IPS DF 6.9 (cell line): ENCODE measurements at places on chromosomes 12 and 14.

DNA sequence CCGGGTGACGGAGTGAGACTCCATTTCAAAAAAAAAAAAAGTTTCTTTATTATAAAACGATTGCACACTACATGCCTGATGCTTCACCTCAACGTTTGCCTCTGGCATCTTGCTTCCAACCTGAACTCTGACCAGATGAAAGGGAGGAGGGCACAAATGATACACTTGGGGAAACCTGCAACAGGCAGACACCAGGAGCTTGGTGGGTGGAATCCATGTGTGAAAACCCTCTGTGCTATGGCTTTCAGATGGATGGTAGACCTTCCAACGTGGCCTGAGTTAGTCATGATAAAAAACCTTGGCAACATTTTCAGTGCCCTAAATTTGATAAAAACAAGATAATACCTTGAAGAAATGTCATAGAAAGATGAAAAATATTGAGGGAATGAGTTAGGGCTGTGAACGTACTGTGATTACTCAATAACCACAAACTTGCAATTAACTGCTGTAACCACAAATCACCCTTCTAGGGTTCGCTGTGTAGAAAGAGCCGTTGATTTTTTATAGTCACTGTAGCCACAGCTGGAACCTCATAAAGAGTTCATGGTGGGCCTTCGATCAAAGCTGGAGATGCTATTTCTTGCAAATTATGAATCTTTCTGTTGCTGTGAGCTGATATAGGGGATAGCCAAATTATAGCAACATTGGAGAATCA is 26.1 kb upstream of the GZMB start:
- no peak overlapping the region for H3K27ac ChIP-seq
- no peaks in the 10 kb centered on the region for H3K4me1 ChIP-seq
- H3K27me3 ChIP-seq, result no peaks in the 10 kb centered on the region
- no peak overlapping the region for H3K4me3 ChIP-seq
- no peak for DNase-seq

GRCh38 chr12:57441846-57442427 is 7.4 kb downstream of the INHBC start:
- no peaks in the 10 kb centered on the region for H3K36me3 ChIP-seq
- no peak for DNase-seq
- H3K4me1 ChIP-seq, result no peaks in the 10 kb centered on the region
- no peak overlapping the region for H3K27ac ChIP-seq

DNA sequence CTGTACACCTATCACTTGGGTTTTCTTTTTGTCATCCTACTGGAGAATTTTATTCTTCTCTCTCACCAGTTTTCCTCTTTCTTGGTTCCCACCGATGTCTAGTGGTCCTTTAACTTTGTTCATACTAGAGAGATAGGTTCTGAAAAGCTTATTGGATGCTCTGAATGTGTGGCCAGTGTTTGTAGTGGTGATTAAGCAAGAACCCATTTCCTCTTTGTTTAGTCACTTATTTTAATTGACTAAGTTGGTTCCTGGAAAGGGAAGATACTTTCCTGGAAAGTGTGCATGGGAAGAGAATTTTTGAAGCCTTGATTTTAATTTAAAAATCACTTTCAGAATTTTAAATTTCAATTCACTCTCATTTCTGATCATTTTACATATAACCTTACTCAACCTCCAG is 127.2 kb downstream of the OTOGL start:
- DNase-seq, result no peak
- no peak overlapping the region for H3K27ac ChIP-seq
- H3K36me3 ChIP-seq, result no peaks in the 10 kb centered on the region
- H3K4me1 ChIP-seq, result no peaks in the 10 kb centered on the region
- H3K27me3 ChIP-seq, result no peaks in the 10 kb centered on the region
- no peak overlapping the region for H3K4me3 ChIP-seq

DNA sequence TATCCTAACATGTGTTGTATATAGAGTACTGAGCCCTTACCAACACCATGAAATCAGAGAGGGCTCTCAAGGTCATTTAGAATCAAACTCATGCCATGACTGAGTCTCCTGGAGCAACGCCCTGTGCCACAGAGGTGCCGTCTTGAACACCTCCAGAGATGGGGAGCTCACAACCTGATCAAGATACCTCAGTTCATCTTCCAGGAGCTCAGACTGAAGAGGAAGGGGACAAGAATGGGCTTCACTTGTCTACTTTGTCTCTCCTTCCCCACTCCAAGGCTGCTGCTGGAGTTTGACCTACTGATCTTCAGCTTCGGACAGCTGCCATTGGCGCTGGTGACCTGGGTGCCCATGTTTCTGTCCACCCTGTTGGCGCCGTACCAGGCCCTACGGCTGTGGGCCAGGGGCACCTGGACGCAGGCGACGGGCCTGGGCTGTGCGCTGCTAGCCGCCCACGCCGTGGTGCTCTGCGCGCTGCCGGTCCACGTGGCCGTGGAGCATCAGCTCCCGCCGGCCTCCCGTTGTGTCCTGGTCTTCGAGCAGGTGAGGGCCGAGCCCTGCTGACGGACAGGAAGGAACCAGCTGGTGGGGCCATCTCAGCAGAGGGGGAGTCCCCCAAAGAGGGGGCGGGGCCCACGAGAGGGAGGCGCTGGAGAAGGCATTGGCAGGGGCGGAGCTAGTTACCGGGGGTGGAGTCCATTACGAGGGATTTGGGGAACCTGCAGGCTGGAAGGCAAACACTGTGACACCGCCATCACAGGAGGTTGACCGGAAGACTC is 12.0 kb downstream of the SOAT2 start:
- H3K4me3 ChIP-seq, result no peak overlapping the region
- H3K27ac ChIP-seq, result no peak overlapping the region
- no peak for DNase-seq
- no peaks in the 10 kb centered on the region for H3K36me3 ChIP-seq
- no peaks in the 10 kb centered on the region for H3K27me3 ChIP-seq

DNA sequence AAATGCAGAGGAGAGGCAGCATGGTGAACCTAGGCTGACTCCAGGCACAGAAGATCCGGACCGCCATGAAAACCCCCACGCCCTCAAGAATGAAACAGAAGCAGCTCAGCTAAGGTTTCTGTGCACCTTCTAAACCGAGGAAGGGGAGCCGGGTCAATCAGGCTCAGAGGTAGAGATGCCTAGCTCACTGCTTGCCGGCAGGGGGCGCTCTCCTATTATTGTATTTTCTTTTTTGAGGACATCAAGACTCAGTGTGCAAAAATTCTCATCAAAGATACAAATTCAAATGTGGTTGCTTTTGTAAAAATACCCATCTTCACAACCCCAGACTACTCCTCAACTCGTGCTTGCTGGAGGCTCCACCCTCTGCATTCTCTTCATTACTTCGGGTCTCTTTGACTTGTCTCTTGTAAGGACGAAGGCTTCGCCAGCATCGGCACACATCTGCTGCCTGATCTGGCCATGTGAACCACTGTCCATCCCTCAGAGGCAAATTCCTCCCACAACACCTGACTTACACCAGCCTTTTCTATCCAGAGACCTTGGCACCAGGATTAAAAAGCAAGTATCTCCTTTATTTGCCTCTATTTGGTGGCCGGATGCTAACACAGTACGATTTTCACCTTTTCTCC is 33.4 kb upstream of the RNASE3 start:
- H3K4me1 ChIP-seq, result no peaks in the 10 kb centered on the region
- DNase-seq, result no peak
- no peak overlapping the region for H3K27ac ChIP-seq
- no peak overlapping the region for H3K4me3 ChIP-seq

- H3K4me3 ChIP-seq, result no peak overlapping the region
- no peak for DNase-seq
- H3K36me3 ChIP-seq, result no peaks in the 10 kb centered on the region; the same call in 1 of the 2 replicates
- H3K4me1 ChIP-seq, result no peaks in the 10 kb centered on the region
- no peak overlapping the region for H3K27ac ChIP-seq
- no peaks in the 10 kb centered on the region for H3K27me3 ChIP-seq
These were observed 126.4 kb downstream of the PIWIL1 start for GRCh38 chr12:130463818-130464670.

- no peaks in the 10 kb centered on the region for H3K4me1 ChIP-seq
- no peak for DNase-seq
- no peaks in the 10 kb centered on the region for H3K36me3 ChIP-seq
- no peaks in the 10 kb centered on the region for H3K27me3 ChIP-seq
These were observed 103.9 kb downstream of the AKAP6 start for GRCh38 chr14:32432813-32433538.

- no peaks in the 10 kb centered on the region for H3K4me1 ChIP-seq
- no peak for DNase-seq
- H3K36me3 ChIP-seq, result no peaks in the 10 kb centered on the region
- H3K27me3 ChIP-seq, result no peaks in the 10 kb centered on the region
- H3K4me3 ChIP-seq, result no peak overlapping the region
These were observed 31.9 kb upstream of the CCDC91 start for GRCh38 chr12:28158353-28158752.

DNA sequence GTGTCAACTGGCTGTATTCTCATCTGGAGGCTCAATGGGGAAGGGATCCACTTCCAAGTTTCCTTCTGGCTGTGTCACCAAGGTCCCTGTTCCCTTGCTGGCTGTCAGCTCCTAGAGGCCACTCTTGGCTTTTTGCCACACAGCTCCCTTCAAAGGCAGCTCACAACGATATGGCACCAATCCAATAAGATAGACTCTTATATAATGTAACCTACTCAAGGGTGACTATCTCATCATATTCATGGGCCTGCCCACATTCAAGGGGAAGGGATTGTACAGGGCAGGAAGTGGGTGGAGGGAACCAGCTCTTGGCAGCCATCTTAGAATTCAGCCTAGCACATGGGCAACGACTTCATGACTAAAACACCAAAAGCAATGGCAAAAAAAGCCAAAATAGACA is 98.7 kb upstream of the PLXNC1 start:
- H3K36me3 ChIP-seq, result no peaks in the 10 kb centered on the region
- DNase-seq, result no peak
- no peaks in the 10 kb centered on the region for H3K27me3 ChIP-seq
- H3K27ac ChIP-seq, result no peak overlapping the region
- no peaks in the 10 kb centered on the region for H3K4me1 ChIP-seq

- no peak overlapping the region for H3K4me3 ChIP-seq
- H3K4me1 ChIP-seq, result no peaks in the 10 kb centered on the region
- no peak overlapping the region for H3K27ac ChIP-seq
- DNase-seq, result no peak
- no peaks in the 10 kb centered on the region for H3K27me3 ChIP-seq
- H3K36me3 ChIP-seq, result no peaks in the 10 kb centered on the region
These were observed 198.9 kb downstream of the CACNA1C start for GRCh38 chr12:2251526-2252209.

- no peaks in the 10 kb centered on the region; the same call in 1 of the 2 replicates for H3K27me3 ChIP-seq
- H3K27ac ChIP-seq, result no peak overlapping the region
- H3K4me1 ChIP-seq, result no peaks in the 10 kb centered on the region
- H3K4me3 ChIP-seq, result no peak overlapping the region
These were observed 240.0 kb upstream of the TMEM132C start for GRCh38 chr12:128026696-128027574.

GRCh38 chr14:28823245-28823644 is 56.7 kb downstream of the FOXG1 start:
- no peak for DNase-seq
- no peaks in the 10 kb centered on the region for H3K27me3 ChIP-seq
- H3K27ac ChIP-seq, result no peak overlapping the region
- no peaks in the 10 kb centered on the region for H3K4me1 ChIP-seq
- no peak overlapping the region for H3K4me3 ChIP-seq

DNA sequence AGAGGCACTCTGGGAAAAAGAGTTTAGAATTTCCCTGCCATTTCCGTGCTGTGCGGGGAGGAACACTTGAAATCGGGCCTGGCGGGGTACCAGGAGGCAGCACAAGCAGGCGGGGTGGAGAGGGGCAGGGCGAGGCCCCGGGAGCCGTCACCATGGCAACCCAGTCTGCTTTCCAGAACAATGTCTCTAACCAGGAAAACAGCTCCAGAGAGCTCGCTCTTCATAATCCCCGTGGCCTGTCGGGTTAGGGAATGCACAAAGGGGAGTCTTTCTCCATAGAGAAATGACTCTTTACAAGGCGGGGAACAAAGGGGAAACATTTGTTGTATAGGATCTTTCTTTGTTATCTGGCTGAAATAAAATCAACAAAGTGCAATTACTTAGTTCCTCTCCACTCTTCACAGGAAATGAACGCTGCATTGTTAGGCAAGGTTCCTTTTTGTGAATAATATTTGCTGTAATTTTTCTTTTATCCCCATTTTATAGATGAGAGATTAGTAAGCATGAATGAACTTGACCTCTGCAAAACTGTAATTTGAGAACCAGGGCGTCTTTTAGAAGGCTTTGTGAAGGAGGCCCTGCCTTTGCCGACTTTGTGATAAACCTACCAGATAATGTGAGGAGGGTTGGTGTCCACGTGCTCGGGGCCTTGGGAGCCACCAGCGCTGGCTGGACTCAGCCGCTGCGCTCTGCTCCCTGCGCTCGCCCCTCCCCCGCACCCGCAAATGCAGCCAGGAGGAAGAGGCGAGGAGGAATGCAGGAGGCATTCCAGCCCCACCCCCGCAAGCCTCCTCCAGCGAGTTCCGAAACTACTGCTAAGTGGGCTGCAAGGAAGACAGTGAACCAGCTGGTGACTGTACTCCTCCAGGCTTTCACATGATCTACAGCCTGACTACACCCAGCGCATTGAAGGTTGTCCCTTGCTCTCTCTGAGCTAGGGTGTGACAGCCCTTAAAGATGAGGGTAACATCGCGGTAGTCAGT is 105.2 kb upstream of the ATF7IP start:
- DNase-seq, result peak; percentile 89
- H3K36me3 ChIP-seq, result no peaks in the 10 kb centered on the region
- H3K4me1 ChIP-seq, result peaks cover 10% of the 10 kb centered on the region; the same call in 1 of the 2 replicates
- no peak overlapping the region for H3K27ac ChIP-seq

GRCh38 chr12:15244341-15244740 is 23.1 kb upstream of the RERG start:
- DNase-seq, result no peak
- H3K27me3 ChIP-seq, result no peaks in the 10 kb centered on the region
- no peaks in the 10 kb centered on the region for H3K4me1 ChIP-seq
- no peak overlapping the region for H3K27ac ChIP-seq
- H3K4me3 ChIP-seq, result no peak overlapping the region

DNA sequence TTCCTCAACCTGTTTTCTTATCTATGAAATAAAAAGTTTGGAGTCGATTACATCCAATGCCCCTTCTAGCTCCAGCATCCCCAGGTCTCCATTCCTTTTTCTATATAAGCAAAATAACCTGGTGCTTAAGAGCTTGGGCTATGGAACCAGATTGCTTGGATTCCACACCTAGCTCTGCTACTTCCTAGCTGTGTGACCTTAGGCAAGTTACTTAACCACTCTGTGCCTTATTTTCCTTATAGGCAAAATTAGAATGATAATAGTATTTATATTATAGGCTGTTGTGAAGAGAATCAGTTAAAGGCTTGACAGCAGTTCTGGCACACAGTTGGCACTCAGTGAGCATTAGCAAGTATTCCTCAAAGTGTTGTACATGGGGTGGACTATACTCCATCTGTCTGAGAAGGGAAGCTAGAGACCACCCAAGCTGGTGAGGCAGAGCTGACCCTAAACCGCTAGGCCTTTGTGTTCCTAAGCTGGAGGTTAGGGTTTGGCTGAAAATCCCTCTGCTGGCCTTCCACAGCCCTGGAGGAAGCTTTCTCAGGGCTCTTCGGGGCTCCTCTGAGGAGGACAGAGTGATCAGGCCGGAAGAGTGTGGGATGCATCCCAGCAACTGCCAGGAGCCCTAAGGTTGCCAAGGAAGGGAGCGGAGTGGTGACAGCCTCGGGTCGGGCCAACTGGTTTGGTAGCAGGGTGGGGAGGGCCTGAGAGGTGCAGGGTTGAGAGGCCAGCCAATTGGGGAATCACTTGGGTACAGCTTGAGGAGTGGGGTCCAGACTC is 6.0 kb upstream of the KRT4 start:
- no peak overlapping the region for H3K27ac ChIP-seq
- H3K4me1 ChIP-seq, result no peaks in the 10 kb centered on the region
- no peak overlapping the region for H3K4me3 ChIP-seq
- no peaks in the 10 kb centered on the region for H3K27me3 ChIP-seq
- DNase-seq, result no peak
- H3K36me3 ChIP-seq, result no peaks in the 10 kb centered on the region

- no peak overlapping the region for H3K27ac ChIP-seq
- peaks cover 7% of the 10 kb centered on the region for H3K4me1 ChIP-seq
- peaks cover 61% of the 10 kb centered on the region for H3K27me3 ChIP-seq
- peak overlapping the region; percentile 25; the same call in 1 of the 2 replicates for H3K4me3 ChIP-seq
- no peaks in the 10 kb centered on the region for H3K36me3 ChIP-seq
These were observed 872 bp downstream of the VSX2 start for GRCh38 chr14:74239848-74240793.
